SK-N-SH (cell line): ENCODE measurements at places on chromosomes 2 and 18. TPM values are rescaled to one million over a fixed set of nuclear protein-coding genes. Genes with fewer than 3 reads are reported as not detected.

GRCh38 chr2:174120346-174120745, 128.0 kb downstream of the OLA1 start:
- no peak for DNase-seq

GRCh38 chr2:192369969-192370368, 175.2 kb upstream of the TMEFF2 start:
- no peak for DNase-seq

GRCh38 chr2:32865399-32866068, 81.2 kb upstream of the LTBP1 start:
- DNase-seq = no peak

GRCh38 chr18:50492097-50492496, 67.8 kb upstream of the MAPK4 start:
- no peak for DNase-seq

GRCh38 chr2:238424313-238424700, 2.4 kb upstream of the ASB1 start:
- no peak for DNase-seq

DNA sequence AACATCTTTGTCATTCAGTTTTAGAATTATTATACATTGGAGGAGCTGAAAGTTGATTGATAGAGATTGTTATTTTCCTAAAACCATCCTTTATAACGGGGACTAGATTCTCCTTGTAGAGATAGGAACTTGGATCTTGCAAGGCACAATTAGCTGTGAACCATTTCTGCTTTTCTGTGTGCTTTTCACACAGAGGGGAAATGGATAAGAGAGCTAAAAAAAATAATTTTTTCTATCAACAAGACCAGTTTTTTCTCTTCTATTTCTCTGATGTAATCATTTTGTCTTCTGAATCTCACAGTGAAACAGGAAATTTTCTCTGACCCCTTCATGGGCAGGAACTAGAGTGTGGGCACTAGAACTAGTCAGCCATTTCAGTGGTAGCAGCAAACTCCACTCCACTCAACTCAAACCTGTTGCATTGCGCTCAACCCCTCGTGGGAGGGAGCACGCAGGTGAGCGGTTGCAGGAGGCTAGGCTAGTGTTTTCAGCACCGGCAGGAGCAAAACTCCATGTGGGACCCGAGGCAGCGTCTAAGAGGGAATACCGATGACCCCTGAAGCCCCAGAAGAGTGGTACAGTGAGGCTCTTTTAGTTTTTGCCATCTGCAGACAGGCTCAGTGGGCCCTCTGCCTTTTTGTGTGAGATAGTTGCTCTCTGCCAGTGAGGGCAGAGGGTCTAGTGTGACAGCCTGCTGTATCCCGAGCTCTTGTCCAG, 24.0 kb upstream of the SLC39A10 start:
- DNase-seq = no peak

DNA sequence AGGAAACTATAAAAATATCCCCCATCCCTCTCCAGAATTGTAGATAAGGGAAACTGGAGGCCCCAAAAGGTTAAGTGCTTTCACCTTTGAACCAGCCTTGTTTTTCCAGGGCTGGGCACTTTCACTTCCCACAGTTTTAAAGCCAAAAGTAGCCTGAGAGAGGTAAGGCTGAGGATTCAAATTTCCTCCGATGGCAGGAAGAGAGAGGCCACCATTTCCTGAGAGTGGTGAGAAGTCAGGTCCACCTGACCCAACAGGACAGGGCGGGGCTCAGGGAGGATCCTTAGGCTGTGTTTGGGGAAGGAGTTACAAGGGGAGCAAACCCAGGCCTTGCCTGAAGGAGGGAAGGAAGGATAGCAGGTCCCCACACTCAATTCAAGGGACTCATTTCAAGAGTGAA, 4.7 kb upstream of the TEX261 start:
- DNase-seq = no peak

GRCh38 chr2:57886161-57886786, 160.3 kb upstream of the VRK2 start:
- peak; percentile 40 for DNase-seq

GRCh38 chr2:143431316-143431715, 302.1 kb downstream of the ARHGAP15 start:
- DNase-seq = no peak

- DNase-seq = no peak
These were observed 4.2 kb upstream of the WDFY1 start for GRCh38 chr2:223949241-223949840.

DNA sequence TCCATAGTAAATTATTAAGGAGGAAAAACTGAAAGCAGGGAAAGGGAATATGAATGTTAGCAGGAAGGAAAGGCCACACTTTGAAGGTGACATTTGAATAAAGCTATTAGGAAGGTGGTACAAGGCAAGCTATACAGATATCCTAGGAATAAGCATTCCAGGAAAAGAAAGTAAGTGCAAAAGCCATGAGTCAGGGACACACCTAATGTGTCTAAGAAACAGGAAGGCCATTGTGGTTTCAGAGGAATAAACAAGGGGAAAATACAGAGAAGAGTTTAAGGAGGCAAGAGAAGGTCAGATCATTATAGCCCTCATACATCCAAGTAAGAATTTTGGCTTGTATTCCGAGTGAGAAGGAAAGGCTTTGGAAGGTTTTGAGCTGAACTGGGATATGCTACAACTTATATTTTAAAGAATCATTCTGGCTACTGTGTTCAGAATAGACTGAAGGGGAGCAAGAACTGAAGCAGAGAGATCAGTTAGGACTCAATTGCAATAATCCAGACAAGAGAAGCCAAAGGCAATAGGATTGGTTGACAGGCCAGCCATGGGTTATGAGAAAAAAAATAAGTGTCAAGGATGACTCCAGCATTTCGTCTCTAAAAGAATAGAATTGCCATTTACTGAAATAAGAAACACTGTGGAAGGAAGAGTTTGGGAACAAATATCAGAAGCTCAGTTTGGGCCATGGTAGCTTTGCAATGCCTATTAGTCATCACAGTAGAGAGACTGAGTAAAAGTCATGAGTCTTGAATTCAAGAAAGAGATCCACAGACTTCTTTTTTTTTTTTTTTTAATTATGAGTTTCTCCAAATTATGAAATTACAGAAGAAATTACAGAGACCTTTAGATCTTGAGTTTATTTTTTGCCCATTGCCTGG, 11.3 kb downstream of the RAD51AP2 start:
- no peak for DNase-seq

- DNase-seq = peak; percentile 85
These were observed 8.2 kb upstream of the GBX2 start for GRCh38 chr2:236176417-236176816.

GRCh38 chr2:168244318-168244717, 3.1 kb downstream of the STK39 start:
- no peak for DNase-seq

- peak; percentile 79 for DNase-seq
These were observed 36.2 kb downstream of the CAPN13 start for GRCh38 chr2:30770816-30771576.

- no peak for DNase-seq
These were observed 57.8 kb downstream of the CTDP1 start for GRCh38 chr18:79737426-79737825.

DNA sequence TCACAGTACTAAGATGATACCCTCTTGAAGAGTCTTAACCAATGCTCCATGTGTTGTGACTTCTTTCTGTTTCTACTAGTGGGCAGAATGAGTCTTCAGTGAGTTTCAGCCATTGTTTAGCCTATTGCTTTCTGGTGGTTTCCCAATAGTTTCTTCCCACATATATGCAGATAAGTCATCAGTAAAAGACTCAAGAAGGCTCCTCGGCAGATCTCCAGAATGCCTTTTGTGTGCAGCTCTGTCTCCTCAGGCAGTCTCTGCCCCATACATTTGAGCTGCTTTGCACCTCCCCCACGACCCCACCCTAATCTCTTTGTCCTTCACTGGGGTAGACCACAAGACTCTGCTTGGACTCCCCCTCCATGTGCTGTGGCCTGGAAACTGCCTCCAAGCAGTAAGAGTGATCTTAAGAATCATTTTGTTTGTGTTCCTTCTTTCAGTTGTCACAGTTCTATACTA, 71.6 kb upstream of the CHRNA1 start:
- no peak for DNase-seq

DNA sequence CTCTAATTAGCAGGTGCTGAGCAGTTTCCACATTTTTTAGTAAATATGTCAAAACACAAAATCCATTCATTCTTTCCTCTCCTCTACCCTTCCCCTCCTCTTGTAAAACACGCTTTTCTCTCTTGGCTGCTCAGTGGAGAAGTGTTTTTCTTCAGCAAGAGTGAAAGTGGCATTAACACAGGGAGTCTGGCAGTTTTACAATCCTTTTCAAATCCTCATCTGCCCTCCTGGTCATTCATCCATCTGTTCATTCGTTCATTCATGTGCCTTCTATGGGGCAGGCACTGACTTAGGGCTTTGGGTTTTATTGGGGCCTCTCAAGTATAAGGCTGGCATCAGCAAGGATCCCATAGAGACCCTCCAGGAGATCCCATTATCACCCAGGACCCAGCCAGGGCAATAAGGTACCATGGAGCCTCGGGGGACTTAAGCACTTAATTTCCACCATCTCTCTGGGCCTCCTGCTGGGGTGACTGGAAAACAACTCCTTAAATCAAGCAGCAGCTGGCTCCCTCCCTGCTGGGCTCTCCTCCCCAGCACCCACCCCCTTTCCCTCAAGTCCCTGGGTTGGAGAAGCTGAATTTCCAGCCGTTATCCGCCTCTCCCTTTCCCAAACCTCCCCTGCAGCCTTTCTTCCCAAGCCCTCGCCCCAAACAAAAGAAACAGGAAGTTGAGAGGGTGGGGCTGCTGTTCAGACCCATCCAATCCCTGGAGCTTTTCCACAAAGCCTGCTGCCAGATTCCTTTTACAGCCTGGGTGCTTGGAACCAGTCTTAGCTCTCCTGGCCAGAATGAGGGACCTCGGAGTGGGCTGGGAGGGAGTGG, 32.6 kb downstream of the MARCHF4 start:
- peak; percentile 59 for DNase-seq

GRCh38 chr2:41972179-41972578, 75.6 kb upstream of the PKDCC start:
- DNase-seq = no peak

DNA sequence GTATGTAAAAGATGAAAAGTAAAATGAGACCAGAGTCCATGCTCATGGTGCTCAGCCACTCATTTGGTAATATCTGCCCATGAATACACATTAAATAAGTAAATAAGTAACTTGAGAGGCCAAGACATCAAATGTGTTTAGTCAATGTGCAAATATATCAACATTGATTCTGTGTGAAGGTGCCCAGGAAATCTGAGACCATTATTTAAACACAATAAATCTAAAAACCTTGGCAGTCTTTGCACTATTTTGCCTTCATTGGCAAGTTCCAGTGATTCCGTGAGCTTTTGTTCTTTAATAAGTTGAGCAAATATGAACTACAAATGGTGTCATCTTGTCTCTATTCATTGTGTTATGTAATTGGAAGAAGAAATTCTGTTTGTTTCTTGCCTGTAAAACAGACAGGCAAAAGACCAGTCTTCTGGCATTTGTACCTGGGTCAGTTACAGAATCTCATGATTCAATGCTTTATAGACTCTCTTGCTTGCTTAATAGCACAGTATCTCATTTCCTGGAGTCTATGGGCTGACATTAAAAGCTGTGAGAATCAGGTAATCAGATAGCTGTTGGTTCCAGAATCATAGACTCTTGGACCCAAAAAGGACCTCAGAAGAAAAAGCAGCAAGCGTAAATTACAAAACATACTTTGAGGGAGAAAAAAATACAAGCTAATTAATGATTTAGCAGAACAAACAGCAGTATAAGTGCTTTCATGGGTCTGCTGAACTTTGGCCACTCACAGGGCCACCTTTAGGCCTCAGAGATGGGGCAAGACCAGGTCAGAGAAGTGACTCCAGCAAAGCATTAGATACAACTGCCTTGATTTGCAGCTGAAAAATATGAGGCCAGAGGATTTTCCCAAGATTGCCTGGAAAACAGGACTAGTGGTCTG, 20.0 kb upstream of the SERPINB3 start:
- DNase-seq = no peak

DNA sequence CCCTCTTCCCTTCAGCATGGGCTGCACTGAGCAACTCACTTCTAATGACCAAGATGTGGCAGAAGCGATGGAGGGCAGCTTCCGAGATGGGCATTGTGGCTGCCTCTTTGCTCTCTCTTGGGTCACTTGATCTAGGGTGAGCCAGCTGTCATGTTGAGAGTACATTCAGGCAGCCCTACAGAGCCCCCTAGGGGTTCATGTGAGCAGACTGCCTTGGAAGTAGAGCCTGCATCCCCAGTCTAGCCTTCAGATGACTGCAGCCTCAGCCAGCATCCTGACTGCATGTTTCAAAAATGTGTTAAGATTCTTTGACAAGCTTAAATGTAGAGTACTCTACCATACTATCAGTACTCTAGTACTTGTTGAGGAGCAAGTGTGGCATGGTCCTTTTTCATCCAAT, 143.9 kb downstream of the NCK2 start:
- no peak for DNase-seq

DNA sequence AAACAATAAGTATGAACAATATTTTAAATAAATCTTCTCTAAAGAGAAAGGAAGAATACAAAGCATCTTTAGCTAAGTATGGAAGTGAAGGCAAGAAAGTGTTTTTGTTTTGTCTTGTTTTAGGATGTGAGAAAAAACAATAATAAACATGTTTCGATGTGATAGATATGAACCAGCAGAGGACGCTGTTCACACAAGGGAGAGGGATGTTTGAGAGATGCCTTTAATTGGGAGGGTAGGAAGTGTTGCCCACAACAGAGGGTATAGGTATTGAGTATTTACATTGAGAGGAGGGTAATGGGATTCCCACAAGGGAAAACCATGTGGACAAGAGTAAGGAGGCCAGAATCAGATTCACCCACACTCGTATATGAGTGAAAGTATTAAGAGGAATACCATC, 55.1 kb downstream of the CDH19 start:
- peak; percentile 6 for DNase-seq

Gene NHEJ1
- polyA plus RNA-seq = 16.3 and 21.0 TPM in 2 replicates

Gene IL1RL1
- not detected in 2 replicates for polyA plus RNA-seq

Gene SP140
- 0.71 and 0.75 TPM in 2 replicates for polyA plus RNA-seq

Gene PIEZO2
- not detected in 2 replicates for polyA plus RNA-seq

Gene DNAH6
- polyA plus RNA-seq = 0.03 TPM in 1 of 2 replicates, not detected in the other

Gene PDE1A
- polyA plus RNA-seq = 0.08 and 0.10 TPM in 2 replicates

Gene RAB6C
- polyA plus RNA-seq = 0.02 and 0.05 TPM in 2 replicates

Gene TGIF1
- 82.3 and 113 TPM in 2 replicates for polyA plus RNA-seq

Gene NFATC1
- polyA plus RNA-seq = 0.02 TPM in 1 of 2 replicates, not detected in the other

Gene DHRS9
- not detected in 2 replicates for polyA plus RNA-seq

Gene MRO
- polyA plus RNA-seq = not detected in 2 replicates

Gene SERPINB3
- 0.07 TPM in 1 of 2 replicates, not detected in the other for polyA plus RNA-seq

Gene CAVIN2
- polyA plus RNA-seq = 1.5 and 1.7 TPM in 2 replicates

Gene C2orf15
- polyA plus RNA-seq = 0.25 and 0.41 TPM in 2 replicates

Gene RBMS1
- 56.5 and 63.8 TPM in 2 replicates for polyA plus RNA-seq
